ENCODE measurements at places on chromosomes 2 and 18. TPM values are rescaled to one million over a fixed set of nuclear protein-coding genes. Genes with fewer than 3 reads are reported as not detected.
A peak's percentile ranks its signal among the peaks of the same experiment; 100 is the strongest.

Gene CYTIP
- total RNA-seq = 1.8 TPM

GRCh38 chr2:147223553-147224060 is 621.2 kb upstream of the ACVR2A start:
- DNase-seq = no peak

- DNase-seq = peak; percentile 83
Measured at GRCh38 chr2:171712051-171712450, 24.8 kb downstream of the DYNC1I2 start.

Gene PHLPP1
- 4.1 TPM for total RNA-seq

Gene MC2R
- not detected for total RNA-seq

DNA sequence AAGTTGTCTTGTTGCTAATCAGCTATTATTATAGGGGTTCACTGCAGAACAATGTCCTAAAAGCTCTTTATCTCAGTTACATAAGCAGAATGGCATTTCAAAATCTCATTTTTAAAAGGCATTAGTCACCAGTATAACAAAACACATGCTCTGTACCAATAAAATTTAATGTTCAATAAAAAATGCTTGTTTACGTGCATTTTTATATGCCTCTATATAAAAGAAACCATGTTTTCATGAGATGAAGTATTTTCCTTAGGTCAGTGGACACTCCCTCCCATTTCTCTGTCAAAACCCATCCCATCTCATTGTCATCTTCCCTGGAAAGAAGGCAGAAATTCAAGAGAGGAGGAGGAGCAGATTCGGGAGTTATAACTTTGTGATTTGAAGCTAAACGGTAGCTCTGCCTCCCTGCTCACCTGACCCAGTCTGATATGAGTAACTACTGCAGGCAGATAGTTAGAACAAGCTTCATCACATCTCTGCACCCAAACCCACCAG is 231.9 kb upstream of the SIX2 start:
- no peak for DNase-seq

GRCh38 chr18:13318731-13319501 is 100.4 kb downstream of the LDLRAD4 start:
- no peak for DNase-seq

Gene CNTNAP5
- not detected for total RNA-seq

GRCh38 chr2:25125976-25126375 is 42.4 kb downstream of the POMC start:
- no peak for DNase-seq

Gene GKN2
- not detected for total RNA-seq

- peak; percentile 50 for DNase-seq
Measured at GRCh38 chr2:158724803-158725381, 70.2 kb upstream of the DAPL1 start.

DNA sequence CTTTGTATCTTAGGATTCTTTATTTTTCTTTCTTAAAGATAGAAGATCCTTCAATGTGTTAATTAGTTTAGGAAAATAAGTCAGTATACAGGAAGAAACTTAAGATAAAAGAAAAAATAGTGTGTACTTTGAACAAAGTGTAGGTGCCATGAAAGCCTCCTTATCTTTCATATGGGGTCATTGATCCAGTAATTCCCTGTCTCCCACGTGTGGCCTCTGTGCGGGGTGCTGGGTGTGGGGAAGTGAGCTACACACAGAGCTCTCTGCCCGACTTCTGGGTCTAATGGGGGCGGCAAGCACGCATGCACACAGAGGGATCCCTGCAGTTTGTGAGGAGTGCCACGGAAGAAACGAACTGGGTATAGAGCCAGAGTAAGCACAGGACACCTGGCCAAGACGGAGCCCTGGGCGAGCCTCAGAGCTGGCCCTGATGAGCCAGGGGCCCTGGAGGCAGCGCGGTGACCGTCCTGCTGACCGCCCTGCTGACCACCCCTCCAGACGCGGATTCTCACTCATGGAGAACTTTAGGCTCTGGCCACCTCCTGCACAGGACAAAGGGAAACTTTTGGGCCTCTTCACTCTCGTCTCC is 253.5 kb downstream of the ACKR3 start:
- no peak for DNase-seq

DNA sequence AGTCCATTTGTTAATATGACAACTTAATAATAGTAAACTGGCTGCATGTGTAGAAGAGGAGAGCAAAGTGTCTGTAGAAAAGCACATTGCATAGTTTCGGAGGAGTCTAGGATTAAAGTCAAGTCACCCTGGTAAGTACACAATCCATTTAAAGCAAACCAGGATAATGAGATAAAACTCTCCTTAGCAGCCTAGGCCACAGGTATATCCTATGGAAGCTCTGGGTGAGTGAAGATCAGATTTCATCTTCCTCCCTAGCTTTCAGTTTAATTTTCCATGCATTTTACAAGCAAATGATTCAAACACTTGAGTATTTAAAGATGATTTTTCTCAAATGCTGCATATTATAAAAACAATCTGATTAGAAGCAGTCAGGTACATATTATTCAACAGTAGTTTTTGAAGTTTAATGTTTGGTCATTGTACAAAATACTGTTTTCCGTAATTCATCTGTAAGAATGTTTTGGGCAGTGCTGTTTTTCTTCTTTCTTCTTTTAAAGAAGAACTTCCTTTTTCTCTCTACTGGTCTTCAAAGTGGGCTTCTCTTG is 10.2 kb downstream of the CERS6 start:
- no peak for DNase-seq

Gene DYNAP
- not detected for total RNA-seq

Gene IL36B
- total RNA-seq = not detected

Gene CD8A
- not detected for total RNA-seq

GRCh38 chr2:99852956-99853355 is 289.4 kb downstream of the AFF3 start:
- no peak for DNase-seq

Gene UGT1A3
- total RNA-seq = not detected

DNA sequence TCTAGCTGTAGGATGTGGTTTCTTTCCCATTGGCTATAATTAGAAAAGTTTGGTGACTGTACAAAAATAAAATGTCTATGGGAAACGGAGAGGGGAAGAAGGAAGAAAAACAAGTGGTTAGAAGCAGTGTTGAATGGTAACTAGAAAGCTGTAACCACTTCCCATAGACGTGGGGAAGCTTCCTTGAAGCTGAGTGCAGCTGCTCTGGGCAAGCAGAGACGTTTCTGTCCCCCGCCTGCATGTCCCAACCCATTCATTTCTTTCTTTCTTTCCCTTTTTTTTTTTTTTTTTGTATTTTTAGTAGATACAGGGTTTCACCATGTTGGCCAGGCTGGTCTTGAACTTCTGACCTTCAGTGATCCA is 367.8 kb upstream of the HS6ST1 start:
- DNase-seq = no peak

DNA sequence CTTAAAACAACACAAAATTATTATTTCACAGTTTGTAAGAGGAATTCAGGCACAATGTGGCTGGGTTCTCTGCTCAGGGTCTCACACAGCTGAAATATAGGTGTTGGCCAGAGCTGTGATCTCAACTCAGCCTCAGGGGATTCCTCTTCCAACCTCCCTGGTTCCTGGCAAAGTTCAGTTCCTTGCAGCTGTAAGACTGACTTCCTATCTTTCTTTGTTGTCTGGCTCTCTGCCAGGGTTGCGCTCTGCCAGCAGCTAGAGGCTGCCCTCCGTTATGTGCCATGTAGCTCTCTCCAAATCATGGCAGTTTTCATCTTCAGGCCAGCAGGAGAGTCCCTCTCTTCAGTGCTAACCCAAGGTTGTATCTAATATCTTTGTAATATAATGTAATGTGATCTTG is 272.5 kb upstream of the KCNJ3 start:
- peak; percentile 16 for DNase-seq

GRCh38 chr2:100285691-100286090 is 36.6 kb downstream of the LONRF2 start:
- DNase-seq = peak; percentile 75

DNA sequence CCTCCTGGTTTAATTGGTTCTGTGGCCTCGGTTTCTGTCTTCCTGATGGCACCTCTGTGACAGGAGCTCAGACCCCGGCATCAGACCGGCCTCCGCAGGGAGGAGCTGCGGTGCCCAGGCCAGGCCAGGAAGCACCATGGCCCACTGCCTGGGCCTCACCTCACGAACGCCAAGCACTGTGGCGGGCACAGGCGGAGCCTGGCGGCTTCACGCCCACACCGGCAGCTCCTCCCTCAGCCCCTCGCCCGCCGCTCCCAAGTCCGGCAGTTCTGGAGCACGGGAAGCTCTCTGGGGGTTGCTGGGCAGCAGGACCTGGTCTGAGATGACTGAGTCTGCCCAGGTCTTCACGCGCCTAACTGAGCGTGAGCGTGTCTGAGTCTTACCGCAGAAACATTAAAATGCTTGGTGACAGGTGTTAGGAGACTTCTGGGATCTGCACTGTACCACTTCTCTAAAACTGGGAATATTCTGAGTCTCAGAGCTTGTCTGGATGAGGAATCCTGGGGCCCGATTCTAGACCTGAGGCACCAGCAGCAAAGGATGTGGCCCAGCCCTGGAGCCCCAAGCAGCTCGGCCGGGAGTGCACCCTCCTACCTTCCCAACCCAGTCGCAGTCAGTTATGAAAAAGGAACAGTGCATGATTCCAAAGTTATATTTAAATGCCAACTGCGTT is 21.9 kb downstream of the RTP5 start:
- DNase-seq = no peak

- DNase-seq = no peak
Measured at GRCh38 chr2:27381577-27382181, 1.1 kb upstream of the ZNF513 start.

Gene GPR35
- 0.12 TPM for total RNA-seq

- peak; percentile 16 for DNase-seq
Measured at GRCh38 chr2:154455166-154455565, 243.3 kb upstream of the KCNJ3 start.

GRCh38 chr2:241629762-241630435 is 7.1 kb downstream of the THAP4 start:
- DNase-seq = no peak

DNA sequence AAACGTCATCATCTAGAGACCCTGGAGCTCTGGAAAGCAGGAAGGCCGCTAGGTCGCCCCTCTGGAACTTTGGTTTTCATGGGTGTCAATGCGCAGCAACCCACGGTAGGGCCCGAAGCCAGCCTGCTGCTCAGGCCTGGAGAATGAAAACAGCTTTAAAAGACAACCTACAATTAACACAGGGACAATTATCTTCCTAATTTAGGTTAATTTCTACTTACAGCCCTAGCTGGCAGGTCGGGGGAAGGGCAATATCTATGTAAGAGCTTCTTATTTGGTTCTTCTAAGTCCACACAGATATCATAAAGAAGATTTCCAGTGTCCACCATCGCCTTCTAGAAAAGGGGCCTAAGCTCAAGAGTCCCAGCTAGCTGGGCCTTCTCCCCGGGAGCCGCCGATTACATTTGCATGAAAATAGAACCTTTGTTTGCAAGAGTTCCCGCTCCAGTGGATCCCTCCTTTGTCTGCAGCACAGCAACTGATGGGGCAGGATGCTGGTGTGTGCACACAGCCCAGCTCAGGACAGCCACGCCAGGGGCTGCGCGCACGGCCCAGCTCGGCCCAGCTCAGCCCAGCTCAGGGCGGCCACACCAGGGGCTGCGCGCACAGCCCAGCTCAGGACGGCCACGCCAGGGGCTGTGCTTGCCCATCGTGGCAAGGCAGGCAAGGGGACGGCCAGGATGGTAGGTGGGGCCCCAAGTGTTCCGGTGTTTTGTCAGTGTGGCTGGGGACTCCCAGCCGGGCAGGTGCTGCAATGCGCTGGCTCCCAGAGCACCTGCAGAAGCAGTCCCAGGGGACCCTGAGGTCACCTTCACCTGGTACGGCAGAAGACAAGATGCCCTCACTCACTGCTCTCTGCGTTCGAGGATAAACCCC is 109.1 kb downstream of the HDAC4 start:
- DNase-seq = no peak

Gene UGT1A10
- not detected for total RNA-seq

Gene EPB41L3
- 5.8 TPM for total RNA-seq

DNA sequence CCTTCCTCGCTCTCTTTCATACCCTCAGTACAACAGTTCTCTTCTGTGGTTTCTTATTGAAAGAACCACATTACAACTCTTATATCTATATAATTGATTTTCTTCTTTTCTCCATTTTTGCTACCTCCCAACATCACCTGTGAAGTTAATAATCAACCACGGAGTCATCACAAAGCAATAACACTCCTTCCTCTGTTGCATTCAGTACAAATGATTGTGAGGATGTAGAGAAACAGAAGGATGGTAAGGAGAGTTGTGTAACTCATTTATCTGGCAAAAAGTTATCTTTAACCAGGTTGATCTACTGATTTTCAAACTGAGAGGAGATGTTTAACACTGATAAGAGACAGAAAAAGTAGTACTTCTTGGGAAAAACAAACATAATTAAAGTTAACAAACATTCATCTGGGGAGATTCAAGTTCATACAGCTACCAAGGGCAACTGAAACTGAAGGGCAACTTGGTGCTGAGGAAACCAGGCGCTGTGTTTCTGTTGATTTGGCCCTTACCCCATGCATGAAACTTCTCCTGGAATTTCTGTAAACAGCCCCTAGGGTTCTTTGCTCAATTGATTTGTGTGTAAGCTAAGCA is 14.2 kb downstream of the IDH1 start:
- no peak for DNase-seq

GRCh38 chr2:144452989-144453336 is 67.0 kb downstream of the ZEB2 start:
- no peak for DNase-seq

DNA sequence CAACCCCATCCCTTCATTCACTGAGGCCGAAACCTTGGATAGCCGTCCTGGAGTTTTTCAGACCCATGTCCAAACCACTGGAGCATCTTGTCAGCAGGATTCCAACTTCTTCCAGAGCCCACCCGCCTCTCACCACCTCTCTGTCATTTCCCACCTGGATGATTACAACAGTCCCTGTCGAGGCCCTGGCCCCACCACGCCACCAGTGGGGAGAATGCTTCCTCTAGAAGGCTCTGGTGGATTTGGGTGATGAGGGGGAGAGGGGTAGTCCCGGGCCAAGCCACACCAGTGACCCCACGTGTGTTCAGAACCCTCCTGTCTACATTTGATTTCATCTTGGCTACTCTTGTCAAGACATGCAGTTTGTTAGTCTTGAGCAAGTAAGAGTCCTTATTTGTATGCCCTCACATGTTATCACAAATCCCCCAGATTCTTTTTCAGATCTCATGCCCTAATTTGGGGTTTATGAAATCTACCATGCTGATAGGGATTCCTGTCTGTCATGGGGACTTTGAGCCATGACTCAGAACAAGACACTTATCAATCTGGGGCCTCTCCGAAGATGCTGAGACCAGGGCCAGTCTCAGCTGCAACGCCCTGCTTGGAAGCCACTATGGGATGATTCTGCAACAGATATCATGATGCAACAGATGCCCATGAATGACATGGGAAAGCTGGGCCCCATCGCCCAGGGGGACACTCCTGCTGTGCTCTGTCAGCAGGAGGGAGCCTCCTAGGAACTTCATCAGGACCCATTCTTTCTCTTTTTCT is 186.1 kb downstream of the ZFP36L2 start:
- DNase-seq = peak; percentile 79

DNA sequence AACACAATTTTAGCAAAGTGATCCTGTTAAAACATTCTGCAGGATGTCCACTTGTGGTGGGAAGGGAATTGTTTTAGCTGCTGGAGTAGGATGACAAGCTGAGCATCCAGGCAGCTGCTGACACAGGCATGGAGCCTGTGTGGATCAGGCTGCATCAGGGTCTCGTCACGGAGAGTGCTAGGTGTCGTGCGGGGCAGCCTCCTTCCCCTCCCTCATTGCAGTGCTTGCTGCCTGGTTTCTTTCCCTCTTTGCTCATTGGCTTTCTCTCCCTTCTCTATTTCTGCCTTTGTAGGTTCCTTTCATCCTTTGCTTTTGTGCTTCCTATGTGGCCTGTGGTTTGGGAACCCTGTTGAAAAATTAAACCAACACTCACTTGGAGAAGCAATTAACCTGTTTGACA is 172.9 kb downstream of the TPGS2 start:
- DNase-seq = no peak
